NCI-H1092 (cell line): ENCODE measurements at places on chromosomes 6 and 20.
A peak's percentile ranks its signal among the peaks of the same experiment; 100 is the strongest.

- DNase-seq = no peak
Measured at GRCh38 chr6:3088968-3089367, 20.7 kb downstream of the RIPK1 start.

DNA sequence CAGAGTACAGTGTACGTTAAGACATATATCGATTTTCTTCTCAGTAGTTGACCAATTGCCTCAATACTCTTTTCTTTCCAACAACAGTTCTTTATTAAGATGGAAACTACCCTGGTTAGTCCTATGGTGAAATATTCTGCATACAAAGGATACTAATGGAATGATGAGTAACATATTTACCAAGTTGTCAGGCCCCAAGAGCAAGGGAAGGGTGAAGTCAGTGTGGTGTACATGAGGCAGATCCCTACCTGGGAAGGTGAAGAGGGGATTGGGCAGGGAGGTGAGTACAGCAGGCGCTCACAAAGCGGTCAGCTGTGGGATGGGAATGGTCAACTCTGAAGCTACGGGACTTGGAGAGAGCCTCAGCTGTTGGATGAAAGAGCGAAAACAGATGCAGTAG, 29.7 kb downstream of the GJA1 start:
- DNase-seq = no peak

- DNase-seq = no peak
Measured at GRCh38 chr6:149646599-149646998, 1.9 kb downstream of the KATNA1 start.

DNA sequence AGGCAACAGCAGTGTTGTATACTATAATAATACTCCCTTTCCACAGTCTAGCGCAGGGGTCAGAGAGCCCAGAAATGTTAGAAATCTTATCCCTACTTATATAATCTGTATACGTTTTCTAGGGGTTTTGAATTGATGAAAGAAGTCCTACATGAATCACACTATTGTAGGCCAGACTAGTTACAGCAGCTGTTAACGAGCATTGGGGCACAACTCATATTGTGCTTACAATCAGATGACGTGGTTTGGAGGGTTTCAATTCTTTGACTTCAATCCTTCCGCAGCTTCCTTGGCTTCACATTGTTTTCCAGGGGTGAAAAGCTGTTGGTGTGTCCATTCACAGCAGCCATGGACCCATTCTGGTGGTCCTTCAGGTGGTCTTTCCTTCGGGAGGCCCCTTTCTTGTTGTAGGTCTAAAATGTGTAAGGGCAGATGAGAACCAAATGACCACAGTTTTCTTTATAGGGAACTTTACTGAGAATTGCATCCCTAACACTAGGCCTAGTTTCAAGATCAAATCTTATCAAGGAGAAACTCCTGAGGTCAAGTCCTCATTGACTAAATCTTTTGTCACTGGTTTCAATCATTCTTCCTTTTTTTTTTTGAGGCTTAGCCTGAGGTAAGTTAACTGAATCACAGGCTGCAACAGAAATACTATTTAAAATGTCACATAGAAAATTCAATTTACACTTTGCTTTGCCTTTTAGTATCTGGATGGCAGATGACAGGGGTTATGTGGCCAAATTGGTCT, 79.7 kb downstream of the ELOVL5 start:
- DNase-seq = no peak

DNA sequence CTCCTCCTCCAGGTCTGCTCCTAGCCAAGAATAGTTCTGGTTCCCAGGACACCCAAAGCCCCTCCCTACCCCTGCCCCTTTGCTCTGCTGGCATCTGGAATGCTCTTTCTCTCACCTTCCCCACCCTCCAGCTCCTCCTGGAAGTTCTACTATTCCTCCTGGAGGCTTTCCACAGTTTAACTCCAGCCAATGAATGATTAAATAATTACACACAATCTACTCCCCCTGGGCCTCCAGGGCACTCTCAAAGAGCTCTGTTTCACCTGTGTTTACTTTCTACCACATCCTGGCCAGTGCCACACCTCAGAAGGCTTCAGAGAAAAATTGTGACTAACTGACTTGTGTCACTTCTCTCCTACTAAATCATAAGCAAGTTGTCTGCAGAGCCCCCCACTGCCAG, 36.2 kb downstream of the GCM1 start:
- no peak for DNase-seq

- no peak for DNase-seq
Measured at GRCh38 chr6:29917857-29918256, 24.5 kb upstream of the HLA-A start.

DNA sequence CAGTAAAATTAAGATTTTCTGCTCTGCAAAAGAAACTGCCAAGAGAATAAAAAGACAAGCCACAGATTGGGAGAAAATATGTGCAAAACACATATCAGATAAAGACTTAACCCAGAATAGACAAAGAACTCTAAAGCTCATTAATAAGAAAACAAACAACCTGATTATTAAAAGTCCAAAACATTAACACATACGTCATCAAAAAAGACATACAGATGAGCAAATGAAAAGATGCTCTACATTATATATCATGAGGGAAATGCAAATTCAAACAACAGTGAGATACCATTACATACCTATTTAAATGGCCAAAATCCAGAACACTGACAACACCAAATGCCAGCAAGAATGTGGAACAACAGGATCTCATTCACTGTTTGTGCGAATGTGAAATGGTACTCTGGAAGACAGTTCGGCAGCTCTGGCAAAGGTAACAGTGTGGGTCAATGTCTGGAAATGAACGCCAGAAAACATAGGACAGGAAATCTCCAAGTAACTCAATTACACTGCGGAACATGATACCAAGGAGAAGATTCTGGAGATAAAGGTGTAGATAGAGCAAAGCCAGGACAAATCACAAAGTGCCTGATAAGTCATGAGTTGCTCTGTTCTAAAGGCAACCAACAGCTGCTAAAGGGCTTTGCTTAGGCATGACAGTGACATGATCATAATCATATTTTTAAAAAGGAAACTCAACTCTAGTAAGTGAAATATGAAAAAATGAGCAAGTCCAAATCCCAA, 96.8 kb downstream of the PDE10A start:
- no peak for DNase-seq

DNA sequence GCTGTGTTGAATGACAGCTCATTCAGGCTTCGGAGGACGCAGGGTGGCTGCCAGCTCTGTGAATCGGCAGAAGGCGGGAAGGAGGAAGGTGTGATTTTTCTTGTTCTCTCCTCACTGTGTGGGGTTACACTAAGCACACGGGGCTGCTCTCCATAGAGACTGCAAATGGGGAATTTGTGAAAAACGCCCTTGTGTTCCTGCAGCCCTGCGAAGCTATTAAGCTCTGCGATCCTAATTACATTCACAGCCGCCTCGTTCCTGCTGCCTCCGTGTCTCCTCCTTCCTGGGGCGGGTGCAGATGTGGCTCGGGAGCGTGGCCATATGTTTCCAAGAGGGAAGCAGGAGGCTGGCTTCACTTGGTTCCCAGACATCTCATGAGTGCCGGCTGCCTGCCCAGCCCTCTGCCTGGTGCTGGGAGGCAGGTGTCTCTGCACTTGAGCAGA, 124.0 kb downstream of the TOX2 start:
- peak; percentile 78 for DNase-seq

DNA sequence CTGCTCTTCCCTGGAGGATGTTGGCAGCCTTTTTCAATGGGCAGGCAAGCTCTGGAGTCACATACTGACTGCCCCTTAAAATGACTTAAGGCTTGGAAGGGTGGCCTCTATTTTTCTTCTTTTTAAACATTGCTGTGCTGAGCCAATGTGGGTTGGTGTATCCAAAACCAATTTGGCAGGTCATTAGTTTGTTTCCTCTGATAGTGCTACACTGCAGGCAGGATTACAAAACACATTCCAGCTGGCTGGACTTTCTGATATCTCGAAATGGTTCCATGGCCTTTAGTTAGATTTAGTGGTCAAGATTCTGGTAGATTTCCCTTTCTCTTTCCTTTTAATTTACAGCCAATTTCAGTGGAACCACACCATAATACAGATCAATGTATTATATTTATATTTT, 28.1 kb upstream of the BMP2 start:
- no peak for DNase-seq

- no peak for DNase-seq
Measured at GRCh38 chr6:169719117-169719516, 5.2 kb downstream of the PHF10 start.

GRCh38 chr6:143061597-143062385, 1.1 kb downstream of the AIG1 start:
- DNase-seq = no peak

GRCh38 chr20:58611236-58612030, 39.6 kb upstream of the STX16 start:
- no peak for DNase-seq

GRCh38 chr20:12211361-12211760, 293.7 kb downstream of the BTBD3 start:
- DNase-seq = no peak

DNA sequence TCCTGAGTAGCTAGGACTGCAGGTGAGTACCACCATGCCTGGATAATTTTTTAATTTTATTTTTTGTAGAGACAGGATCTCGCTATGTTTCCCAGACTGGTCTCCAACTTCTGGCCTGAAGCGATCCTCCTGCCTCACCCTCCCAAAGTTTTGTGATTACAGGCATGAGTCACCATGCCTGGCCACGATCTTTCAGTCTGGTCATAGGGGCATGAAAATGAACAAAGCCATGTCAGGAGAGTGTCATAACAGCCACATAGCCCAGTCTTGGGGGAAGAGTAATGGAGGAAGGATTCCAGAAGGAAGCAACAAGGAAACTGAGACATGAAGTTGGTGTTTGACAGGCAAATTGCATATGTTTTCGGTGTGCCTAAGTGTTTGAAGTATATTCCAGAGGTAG, 17.0 kb upstream of the SNX3 start:
- DNase-seq = no peak

DNA sequence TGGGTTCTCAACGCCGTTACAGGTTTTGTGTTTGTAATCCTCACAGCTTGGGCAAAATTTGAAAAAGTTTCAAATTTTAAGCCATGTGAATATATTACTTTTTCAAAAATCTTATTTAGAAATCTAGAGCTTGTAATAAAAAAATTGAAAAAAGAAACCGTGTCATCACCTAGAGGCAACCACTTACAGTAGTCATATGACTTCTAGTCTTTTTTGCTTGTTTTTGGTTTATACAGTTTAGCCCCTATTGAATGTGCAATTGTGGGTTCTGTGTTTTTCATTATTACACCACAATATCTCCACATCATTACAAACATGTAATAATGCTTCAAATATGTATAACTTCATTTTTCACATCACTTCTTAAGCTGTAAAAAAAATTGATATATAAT, 888 bp downstream of the DYNLRB1 start:
- no peak for DNase-seq

DNA sequence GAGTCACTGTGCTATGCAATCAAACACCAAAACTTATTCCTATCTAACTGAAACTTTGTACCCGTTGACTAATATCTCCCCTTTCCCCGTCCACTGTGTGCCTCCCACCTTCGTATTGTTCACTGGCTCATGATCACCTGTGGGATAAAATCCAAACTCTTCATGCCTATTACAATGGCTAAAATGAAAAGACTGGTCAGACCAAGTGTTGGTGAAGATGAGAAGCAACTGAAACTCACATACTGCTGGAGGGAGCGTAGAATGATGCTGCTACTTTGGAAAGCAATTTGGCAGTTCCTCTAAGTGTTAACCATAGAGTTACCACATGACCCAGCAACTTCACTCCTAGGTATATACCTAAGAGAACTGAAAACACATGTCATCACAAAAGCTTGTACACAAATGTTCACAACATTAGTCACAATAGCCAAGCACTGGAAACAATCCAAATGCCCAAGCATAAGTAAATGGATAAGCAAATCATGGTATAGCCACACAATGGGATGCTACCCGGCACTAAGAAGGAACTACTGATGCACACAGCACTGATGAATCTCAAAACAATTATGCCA, 13.1 kb downstream of the RPS10 start:
- DNase-seq = no peak

DNA sequence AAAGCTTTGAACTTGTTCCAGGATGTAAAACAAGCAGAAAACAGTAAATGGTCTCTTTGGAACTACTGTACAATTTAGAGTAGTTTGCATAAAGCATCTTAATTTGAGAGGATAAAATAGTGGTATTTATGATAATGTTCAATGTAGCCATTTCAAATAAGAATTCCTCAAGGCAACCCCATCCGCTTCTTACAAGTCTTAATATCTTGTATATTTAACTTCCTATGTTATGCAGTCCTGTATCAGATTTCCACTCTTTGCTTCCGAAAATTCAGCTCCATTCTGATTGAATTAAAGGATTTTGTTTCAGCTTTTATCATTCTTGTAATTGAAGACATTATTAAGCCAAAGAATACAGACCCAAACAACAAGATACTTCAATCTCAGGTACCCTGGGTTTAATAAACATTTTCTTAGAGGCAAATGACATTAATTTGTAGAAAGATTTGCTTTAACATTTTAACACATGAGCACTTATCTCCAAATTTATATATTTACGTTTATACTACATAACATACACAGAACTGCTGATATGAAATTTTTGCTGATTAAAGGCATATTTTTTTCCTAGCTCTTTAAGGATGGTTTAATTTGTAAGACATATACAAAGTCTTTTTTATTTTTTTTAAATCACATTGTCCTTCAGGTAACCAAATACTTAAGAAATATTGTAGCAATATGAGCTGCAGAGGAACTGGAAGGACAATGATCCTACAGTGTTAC, 131.1 kb upstream of the BEND3 start:
- DNase-seq = no peak
